ENCODE measurements at places on chromosomes 7 and 10.

DNA sequence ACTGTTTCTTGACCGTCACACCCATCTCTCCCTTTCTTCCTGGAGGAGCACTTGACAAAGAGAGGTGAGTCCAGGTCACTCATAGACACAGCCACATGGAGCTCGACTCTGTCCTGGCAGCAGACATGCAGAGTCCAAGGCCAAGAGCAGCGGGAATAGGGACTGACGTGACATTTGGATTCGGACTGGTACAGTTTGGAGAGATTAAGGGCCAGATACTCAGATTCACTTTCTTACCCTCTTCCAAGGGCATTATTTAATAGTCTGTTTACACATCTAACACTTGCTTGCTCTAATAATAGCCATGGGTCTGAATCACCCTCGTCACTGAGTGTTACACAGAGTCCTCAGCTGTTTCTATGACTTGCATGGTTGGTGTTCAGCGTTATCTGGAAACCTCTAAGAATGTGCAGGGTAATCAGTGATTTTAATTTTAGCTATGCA is 39.2 kb upstream of the OTUD1 start:
- DNase-seq, result no peak

DNA sequence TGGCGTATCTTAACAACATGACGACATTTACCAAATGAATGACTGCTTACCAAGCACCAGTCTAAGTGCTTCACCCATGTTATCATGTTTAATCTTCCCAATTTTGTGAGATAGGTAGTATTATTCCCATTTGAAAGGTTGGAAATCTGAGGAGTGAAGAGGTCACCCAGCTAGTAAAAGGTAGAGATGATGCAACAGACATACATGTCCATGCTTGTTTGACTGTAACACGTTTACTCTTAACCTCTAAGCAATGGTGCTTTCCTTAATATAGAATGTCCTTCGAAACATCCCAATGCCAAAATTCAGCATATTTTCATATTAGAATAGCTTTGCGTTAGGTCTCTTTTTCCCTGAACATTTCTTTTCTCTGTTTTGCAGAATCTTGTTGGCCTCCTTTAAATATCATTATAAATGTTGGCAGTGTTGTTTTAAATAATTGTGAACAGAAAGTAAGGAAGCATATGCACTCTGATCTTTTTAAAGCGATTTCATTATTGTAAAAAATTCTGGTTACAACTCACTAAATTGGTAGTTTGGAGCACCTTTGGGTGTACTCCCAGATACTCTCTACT is 722.8 kb downstream of the AUTS2 start:
- peak; percentile 23 for DNase-seq

DNA sequence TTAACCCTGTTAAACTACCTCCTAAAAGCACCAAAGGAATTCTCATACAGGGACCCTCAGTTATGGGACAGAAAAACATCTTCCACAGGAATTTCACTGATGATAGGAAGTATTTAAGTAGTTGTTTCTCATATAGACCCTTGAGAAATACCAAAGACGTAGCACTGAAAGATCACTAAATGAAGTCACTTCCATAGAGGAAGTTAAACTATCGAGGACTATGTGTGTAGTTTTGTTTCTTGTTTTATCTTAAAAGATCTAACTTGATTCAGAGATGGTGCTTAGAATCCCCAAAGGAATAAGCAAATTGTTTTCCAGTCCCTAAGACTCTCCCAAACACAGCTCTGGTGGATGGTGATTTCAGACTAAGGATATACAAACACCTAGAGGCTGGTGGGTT is 94.8 kb upstream of the AFAP1L2 start:
- no peak for DNase-seq

GRCh38 chr10:50498465-50498864 is 125.3 kb downstream of the SGMS1 start:
- DNase-seq, result no peak

GRCh38 chr7:41466760-41467384 is 236.0 kb downstream of the INHBA start:
- DNase-seq, result no peak

DNA sequence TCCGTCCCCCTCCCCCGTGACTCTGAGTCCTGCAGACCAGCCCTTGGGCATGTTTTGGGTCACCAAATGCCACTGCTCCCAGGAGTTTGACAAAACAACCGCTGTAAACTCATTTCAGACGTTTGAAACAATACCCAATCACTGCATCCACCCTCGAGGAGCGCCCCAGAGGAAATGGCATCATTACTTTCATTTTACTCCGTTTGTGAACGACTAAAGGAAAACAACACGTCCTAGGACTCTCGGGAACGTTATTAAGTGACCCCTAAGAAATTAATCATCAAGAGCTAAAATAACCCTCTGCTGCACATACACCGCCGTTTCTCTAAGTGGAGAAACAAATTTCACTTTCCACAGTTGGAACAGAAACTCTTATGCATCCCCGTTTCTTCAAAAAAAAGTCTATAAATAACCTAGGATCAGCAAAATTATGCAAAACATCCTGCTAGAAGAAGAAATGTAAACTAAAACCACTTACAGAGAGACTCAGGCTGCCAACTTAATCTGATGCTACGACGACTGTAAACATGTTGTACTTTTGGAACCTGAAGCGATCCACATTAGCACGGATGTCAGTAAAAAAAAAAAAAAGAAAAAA is 109.9 kb upstream of the EFCAB10 start:
- DNase-seq, result no peak

DNA sequence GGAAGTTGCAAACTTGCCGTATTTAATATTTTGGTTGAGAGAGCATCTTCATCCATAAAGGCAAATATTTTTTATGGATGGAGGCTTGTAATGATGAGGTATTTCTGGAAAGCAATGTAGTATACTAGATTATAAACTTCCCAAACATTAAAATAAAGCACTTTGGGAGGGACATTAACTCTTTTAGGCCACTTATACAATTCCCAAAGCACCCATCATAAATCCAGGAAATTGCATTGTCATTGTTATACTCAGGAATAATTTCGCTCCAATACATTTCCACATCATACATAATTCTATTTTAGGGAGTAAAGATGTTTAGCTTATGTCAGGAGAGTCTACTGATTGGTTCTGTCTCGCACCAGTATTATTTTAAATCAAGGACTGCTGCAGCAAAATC is 212.7 kb upstream of the MKI67 start:
- no peak for DNase-seq

GRCh38 chr7:142498364-142498763 is 240.5 kb upstream of the PRSS58 start:
- DNase-seq, result no peak

- DNase-seq, result peak; percentile 86
Observed at GRCh38 chr10:121596689-121597503, 1.3 kb downstream of the FGFR2 start.

- no peak for DNase-seq
Observed at GRCh38 chr7:127194571-127194970, 58.2 kb downstream of the GRM8 start.

DNA sequence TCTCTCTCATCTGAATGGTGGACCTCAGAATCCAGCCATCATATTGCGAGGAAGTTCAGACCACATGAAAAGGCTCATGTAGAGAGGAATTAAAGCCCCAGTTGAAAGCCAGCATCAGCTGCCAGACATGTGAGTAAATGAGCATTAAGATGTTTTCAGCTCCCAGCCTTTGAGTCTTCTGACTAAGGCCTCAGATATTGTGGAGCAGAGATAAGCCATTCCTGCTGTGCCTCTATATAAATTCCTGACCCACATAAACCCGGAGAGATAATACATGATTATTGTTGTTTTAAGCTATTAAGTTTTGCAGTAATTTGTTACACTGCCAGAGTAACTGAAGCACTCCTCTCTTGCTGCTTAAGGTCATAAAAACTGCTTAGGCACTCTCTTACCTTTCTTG is 14.6 kb downstream of the FAM149B1 start:
- no peak for DNase-seq

DNA sequence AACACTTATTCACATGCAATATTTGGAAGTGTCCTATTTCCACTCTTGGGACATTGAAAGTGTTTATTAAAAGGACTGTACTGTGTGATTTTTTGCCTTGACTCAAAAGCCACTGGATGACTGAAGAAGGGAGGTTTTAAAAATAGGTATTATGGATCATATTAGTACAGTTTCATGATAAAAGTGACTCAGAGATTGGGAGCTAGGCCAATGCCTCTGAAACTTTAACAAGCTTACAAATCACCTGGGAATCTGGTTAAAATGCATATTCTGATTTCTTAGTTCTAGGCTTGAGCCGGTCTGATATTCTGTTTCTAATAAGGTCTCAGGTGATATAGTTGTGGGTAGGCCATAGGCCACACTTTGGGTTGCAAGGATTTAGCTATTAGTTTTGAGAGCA is 191.2 kb downstream of the PLXDC2 start:
- DNase-seq, result no peak

Data from RWPE1 (cell line).